ENCODE measurements at places on chromosomes 6 and 20.

DNA sequence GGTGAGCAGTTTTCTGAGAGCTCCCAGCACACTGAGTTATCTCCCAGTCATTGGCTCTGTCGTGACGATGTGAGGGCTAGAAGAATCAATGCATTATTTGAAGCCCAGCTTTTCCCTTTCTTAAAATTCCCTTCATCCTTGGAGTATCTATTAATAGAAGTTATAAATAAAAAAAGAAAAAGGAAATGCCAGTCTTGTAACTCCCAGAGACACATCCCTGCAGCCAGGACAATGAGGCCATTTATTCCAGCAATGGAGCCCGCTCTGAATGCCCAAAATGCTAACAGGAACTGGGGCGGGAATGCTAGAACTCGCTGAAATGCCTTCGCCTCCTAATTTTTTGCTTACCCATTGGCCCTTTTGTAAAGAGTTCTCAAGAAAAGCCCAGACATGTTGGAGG is 305.8 kb downstream of the TFAP2C start:
- no peak for DNase-seq

- no peak for DNase-seq
Measured at GRCh38 chr6:35177596-35177995, 36.2 kb upstream of the SCUBE3 start.

DNA sequence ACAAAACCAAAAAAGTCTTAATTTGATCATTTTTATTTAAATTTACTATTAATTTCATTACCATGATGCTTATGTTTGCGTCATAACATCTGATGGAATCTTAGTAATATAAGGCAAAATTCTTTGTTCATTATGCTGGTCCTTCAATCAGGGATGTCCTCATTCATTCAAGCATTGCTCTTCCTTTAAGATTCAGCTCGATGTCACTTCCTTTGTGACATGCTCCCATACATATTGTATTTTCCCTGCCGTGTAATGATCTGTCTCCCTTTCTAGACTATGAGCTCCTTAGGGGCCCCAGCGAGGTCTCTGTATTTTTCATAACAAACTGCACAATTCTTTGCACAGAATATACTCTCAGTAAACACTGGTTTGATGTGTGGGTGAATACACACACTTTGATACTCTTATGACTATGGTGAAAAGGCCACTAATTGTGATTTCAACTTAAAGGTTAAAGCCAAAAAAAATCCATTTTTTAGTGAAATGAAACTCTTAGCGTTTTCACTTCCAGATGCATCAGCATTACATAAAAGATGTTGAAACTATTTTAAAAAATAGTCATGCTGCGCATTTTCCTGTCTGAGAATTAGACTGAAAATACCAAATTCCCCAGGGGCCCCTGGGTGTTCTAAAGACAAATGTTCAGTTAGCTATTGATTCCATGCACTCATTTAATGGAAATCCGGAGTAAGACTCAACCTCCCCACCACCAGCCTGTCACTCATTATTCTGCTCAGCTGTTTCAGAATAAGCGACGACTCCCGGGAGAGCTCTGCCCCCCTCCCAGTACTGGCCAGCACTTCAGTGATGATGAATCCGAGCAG is 169.7 kb downstream of the ATXN1 start:
- DNase-seq, result no peak

GRCh38 chr6:98366371-98366770 is 468.0 kb upstream of the POU3F2 start:
- no peak for DNase-seq

GRCh38 chr6:124887872-124888580 is 74.2 kb upstream of the RNF217 start:
- no peak for DNase-seq

DNA sequence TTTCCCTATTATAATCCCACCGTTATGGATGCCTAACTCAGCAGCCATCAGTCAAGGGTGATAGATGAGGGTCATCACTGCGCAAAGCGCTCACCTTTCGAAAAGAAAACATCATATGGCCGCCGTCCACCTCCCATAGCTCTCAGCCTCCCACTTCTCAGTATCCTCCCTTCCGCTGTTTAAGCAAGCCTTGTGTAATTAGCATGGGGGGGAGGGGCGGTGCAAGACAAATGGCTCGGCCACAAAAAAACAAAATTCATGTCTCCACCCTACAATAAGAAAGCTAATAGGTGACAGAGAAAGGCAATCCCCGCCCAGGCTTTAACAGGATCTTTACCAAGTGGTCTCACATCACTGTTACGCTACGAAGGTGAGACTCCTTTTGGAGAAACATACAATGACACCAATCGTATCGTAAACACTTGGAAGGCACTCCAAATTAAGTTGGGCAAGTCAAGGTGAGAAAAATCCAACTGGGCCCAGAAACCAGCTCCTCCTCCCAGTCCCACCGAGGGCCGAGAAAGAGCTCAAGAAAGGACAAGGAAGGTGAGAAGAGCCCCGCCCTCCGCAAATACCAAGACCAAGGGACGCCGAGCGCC is 645 bp downstream of the DDX39B start:
- DNase-seq, result peak; percentile 60

DNA sequence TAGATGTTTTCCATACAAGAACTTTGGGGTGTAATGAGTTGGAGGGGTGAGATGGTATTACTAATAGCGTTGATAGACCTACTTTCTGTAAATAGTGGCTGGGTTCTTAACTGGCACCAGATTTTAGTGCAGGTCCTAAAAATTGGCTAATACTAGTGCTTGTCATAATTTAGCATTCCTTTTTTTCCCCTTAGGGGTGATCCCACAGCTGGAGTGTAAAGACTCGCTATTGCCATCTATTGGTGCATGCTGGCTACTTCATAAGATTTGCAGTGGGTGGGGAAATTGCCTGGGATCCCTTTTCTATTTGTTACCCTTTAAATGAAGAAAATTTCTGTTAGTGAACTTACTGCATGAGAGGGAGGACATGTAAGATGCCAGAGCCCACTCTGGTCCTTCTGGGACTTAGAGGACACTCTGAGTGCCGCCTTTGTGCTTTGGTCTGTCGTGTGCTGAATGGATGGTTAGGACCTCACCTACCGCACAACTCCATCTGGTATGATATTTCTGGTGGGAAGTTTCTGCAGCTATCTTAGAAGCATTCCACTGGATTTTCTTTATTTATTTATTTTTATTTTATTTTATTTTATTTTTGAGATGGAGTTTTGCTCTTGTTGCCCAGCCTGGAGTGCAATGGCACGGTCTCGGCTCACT is 195.5 kb downstream of the JARID2 start:
- DNase-seq, result peak; percentile 33

DNA sequence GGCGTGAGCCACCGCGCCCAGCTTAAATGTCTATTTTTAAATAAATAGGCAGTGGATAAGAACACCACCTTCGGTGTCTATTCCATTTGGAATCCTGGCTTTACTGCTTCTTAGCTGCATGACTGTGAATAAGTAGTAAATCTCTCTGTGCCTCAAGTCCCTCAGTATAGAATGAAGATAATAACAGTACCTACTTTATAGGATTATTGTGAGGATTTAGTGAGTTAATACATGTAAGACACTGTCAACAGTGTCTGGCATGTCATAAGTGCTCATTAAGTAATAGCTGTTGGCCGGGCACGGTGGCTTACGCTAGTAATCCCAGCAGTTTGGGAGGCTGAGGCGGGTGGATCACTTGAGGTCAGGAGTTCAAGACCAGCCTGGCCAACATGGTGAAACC is 10.1 kb downstream of the TPX2 start:
- DNase-seq, result no peak

DNA sequence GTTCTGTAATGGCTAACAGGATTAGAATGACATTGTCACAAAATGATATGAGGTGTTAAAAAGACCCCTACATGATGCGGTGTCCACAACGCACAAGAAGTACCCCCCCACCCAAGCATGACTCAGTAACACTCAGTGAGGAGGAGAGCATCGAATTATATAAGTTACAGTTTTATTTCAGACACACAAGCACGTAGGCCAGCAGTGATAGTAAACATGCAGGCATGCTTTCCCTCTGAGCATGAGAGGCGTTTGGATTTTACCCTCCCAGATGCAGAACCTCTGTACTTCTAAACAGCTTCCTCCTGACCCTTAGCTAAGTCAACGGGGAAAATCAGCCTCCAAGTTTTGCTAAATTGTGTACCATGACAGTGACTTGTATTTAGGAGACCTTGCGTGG is 23.9 kb downstream of the GNAS start:
- DNase-seq, result no peak

- DNase-seq, result no peak
Measured at GRCh38 chr6:169323221-169323620, 69.6 kb upstream of the THBS2 start.

DNA sequence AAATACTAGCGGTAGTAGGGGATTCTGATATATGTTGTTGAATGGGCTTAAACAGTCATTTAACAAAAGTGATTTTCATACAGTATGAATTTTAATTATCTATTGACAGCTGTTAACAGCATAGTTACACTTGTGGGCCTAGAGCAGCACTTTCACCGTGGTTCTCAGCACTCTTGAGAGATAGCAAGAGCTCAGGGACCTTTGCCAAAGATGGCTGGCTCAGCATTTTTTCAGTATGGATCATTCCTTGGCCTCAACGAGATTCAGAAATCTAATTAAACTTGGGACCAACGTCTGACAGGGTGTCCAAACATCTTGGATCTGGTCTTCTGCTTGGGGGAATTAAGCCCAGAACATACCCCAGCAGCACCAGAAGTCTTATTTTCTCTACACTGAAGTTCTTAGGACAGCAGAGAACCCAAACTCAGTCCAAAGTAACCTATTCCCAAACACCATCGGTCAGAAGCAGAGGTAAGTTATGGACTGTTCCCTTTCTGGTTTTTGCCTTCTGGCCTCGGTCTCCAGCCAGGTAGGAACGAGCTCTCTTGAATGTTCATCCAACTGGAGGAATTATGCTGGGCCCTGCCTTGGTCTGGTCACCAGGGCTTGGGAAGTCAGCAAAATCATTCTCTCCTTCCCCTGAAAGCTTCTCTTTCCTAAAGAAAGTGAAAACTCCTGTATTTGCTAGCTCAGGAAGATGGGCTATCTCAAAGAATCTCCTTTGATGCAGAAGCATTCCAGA is 25.7 kb downstream of the PRPH2 start:
- DNase-seq, result no peak

GRCh38 chr6:159134701-159135364 is 34.4 kb upstream of the FNDC1 start:
- DNase-seq, result peak; percentile 20

DNA sequence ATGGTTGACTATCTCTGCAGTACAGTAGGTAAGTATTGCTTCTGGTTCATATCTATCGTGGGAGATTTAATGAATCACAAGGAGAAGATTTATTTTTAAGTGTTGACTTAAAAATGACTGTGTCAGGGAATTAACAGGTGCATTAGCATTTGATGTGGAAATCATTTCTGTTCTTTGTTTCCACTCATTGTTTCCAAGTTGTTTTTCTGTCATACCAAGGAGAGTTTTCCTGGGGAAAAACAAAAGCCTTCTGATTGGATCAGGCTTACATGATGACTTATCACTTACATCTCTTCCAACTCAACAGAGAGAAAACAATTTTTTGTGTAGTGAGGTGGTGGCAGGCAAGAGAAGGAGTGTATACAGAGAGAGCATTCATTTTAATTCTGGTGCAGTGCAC is 686.4 kb downstream of the HTR1B start:
- no peak for DNase-seq

- DNase-seq, result no peak
Measured at GRCh38 chr20:23456873-23457272, 4.2 kb upstream of the CST11 start.

All from COR-L47 (cell line).